ENCODE measurements at places on chromosomes 5 and 9.
A peak's percentile ranks its signal among the peaks of the same experiment; 100 is the strongest.

DNA sequence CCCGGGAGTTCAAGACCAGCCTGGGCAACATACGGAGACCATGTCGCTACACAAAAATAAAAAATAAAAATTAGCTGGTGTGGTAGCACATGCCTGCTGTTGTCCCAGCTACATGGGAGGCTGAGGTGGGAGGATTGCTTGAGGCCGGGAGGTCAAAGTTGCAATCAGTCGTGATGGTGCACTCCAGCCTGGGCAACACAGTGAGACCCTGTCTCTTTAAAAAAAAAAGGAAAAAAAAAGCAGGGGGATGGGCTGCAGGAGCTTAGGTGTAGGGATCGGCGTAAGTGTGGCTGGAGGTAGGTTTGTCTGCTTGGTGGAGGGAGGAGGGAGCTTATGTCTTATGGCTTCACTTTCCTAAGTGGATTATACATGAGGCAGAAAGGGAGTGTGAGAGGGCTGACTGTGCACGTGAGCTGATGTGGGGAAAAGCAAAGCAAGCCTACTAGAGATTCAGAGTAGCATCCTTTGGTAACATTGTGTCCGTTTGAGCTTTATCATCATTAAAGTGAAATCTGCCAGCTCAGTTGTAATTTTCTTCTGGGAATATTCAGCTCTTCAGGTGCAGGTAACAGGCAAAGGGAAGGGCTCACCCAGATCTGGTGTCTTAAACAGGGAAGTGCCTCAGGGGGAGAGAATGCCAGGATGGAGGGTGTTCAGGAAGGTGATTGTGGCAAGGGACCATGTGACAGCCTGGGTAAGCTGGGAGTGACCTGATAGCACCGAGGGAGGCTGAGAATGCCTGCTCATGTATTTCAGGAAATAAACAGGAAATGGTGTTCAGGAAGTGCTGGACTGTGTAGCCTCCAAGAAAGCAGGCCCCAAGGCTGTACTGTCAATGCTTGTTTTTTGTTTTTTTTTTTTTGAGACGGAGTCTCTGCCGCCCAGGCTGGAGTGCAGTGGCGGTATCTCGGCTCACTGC lies 17.6 kb upstream of the SETX start:
- DNase-seq, result peak; percentile 14

- no peak for DNase-seq
These were observed 810.3 kb upstream of the ACO1 start for GRCh38 chr9:31574006-31574765.

DNA sequence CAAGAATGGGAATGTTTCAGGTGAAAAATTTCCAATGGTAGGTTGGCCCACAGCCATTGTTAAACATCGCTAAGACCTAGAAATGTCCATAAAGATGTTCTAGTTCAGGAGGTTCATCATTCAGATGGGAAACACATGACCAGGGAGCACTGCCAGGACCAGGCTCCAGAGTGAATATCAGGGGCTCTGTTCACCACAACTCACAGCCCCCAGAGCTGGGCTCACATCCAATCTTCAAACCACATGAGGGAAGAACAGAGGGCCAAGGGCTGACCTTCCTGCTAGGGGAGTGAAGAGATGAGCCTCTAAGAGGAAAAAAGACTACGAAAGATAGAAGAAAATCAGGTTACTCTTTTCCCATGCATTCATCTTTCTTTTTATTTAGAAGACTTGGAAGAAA lies 205.8 kb downstream of the SEMA5A start:
- DNase-seq, result no peak

GRCh38 chr9:12961276-12961809 lies 186.5 kb downstream of the LURAP1L start:
- no peak for DNase-seq

DNA sequence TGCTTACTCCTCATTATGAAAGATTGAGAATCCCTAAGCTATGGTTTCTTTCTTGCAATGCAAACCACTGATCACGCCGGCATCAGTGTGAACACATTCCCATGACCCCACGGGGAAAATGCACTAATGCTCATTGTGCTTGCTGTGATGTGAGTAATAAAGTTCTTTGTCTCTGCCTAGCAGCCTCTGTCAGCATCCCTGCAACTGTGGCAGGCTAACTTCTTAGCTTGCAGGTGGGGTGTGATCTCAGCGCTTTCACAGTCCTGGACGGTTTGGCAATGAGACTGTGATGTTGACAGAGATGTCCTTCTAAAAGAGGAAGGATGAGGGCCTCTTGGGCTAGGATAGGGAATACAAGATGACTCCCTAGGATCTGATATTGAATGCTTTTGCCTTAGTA lies 1218.7 kb downstream of the EFNA5 start:
- DNase-seq, result no peak

- DNase-seq, result no peak
These were observed 111.4 kb downstream of the CCDC192 start for GRCh38 chr5:127814588-127814973.

- peak; percentile 23 for DNase-seq
These were observed at the start of gene SARDH for GRCh38 chr9:133737774-133738639. TSS of gene SARDH (minus strand) at chr9:133738352. CDS start at chr9:133734173, 4,179 bp downstream.

DNA sequence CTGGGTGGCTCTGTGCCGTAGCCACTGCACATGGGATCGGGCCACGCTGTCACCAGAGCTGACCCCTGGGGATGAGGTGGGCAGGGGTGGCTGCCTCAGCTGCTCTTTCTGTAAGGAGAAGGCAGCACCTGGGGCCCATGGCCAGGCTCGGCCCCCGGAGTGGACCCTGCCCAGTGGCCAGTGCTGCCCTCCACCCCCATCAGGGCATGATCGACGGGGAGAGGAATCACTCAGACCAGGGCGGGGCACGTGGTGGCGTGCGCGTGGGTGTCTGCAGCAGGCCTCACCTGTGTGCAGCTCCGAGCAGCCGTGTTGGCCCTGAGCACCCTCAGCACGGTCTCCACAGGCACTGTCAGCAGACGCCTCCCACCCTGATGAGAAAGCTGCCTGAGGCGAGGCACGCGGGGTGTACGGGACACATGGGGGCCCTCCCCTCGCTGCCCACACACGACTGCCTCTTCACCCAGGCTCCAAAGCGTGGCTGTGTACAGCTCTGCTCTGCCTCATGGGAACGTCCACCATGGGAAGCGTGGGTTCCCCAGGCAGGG lies 8.6 kb upstream of the CARD9 start:
- no peak for DNase-seq

DNA sequence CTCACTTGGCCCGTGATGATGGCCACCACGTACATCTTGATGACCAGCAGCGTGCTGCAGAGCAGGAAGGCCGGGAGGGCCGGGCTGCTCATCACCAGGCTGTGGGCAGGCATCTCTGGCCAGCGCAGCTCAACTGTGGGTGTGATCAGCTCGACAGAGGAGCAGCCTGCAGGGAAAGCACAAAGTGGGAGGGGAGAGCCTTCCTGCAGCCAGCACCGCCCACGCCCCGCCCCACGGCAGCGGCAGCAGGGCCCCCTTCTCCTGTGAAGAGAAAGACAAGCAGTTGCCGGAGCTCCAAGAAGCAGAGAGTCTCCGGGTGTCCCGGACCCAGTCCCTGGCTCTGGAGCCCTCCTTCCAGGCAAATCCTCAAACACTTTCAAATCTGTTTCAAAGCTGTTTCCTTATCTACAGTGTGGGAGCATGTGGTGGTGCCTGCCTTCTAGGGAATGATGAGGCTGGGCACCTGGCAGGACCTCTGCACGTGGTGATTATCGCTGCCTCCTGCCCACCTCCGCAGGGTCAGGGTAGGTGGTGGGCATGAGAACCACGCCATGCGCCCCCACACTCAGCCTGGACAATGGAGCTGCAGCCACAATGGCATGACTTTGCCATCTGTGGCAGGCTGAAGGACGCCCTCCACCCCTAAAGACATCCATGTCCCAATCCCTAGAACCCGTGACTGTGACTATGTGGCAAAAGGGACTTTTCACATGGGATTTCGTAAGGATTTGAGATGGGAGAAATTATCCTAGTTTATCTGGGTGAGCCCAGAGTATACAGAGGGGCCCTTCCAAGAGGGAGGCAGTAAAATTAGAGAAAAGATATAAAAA lies at the start of gene PTGES:
PTGES (minus strand) TSS at position 143 of the 830 bp plus-strand sequence; CDS start at position 113, 30 bp downstream.
- DNase-seq, result peak; percentile 44

GRCh38 chr5:80254767-80255430 lies 949 bp downstream of the SERINC5 start:
- DNase-seq, result peak; percentile 66

DNA sequence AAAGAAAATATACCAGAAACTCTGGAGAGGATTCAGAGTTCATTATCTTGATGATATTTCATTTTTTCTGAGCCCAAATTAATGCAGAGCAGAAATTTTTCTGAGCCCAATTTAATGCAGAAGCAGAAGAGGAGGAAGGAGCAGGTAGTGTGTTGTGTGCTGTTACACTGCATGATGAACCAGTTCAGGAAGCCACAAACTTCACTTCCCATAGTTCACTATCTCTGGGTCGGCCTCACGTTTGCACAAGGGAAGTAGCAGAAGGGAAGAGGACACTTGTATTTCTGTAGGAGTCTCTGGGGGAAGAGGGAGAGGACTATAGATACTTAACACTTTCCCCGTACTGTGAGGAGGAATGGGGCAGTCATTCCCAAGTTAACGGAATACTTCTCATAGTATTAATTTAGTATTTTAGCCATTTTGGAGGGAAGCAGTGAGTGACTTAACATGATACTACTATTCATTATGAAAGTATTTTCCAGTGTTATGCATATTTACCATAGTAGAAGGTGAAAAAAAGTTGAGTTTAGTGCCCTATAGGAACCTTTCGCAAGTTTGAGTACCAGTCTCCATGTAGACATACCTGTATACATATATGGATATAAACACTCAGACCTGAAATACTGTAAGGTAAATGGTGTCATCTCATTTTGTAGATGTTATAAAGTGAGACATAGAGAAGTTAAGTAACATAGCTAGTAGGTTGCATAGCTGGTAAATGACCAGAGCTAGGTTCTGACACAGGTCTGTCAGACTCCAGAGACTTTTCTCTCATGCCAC lies 30.0 kb downstream of the XPA start:
- peak; percentile 20 for DNase-seq

DNA sequence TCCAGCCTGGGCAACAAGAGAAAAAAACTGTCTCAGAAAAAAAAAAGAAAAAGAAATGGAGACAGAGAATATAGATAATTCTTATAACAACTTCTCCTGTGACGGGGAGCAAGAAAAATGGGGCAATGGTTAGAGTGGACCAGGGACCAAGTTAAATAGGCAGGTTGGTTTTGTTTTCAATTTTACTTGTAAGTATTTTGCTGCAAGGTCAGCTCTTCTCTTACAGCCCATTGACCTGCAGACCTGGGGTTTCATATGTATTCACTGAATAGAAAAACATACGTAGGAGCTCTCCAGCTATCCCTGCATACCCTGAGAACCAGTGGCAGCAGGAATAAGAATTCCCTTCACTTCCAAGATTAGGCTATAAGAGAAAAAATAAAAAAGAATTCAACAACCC lies 29.2 kb upstream of the IL13 start:
- DNase-seq, result no peak

DNA sequence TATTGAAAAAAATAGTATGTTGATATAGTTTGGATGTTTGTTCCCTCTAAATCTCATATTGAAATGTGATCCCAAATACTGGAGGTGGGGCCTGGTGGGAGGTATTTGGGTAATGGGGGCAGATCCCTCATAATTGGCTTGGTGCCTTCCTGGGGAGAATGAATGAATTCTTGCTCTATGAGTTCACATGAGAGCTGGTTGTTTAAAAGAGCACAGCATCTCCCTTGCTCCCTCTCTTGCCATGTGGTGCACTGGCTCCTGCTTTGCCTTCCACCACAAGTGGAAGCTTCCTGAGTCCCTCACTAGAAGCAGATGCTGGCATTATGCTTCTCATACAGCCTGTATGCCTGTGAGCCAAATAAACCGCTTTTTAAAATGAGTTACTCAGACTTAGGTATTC lies 154.8 kb downstream of the ADAMTS6 start:
- no peak for DNase-seq

DNA sequence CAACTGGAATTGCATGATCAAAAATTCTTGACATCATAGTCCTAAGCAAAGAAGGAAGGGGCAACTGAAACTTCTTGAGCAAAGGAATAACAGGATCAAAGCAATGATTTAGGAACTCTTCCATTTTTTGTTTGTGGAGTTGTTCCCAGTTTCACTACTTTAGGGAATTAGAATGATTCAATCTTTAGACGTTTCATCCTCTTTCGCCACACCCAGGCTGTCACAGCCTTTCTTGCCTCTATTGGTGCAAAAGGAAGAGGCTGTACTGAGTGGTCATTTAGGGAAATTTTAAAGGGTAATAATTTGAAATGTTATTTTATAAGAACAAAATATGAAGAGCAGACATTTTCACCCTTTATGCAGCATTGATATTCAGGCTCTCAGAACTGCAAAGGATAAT lies 1026.0 kb upstream of the ARRDC3 start:
- DNase-seq, result no peak

DNA sequence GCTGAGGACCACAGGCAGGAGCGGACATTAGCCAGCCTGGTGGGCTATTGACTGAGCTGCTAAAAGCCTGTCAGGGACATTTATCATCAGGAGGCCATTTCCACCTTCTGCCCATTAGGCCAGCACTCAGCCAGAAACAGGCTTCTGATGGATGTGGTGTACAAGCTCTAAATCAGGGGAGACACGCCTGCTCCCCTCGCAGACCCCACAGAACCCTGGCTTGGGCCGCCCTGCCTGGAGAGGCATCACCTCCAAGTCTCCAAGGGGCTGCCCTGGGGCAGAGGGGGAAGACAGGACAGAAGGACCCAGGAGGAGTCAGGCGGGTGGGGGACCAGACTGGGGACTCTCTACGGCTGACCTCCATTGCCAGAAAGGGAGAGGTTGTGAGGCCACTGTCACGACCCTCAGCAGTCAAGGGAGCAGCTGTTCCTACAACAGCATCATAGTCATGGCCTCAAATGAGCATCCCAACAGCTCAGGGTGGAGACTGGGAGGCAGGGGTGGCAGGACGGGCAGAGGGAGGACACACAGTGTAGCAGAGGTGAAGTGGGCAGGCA lies 24.0 kb upstream of the TRIM14 start:
- no peak for DNase-seq

GRCh38 chr5:39995990-39996389 lies 571.2 kb upstream of the DAB2 start:
- DNase-seq, result no peak

GRCh38 chr9:95974389-95974788 lies 98.9 kb downstream of the ERCC6L2 start:
- DNase-seq, result peak; percentile 21

DNA sequence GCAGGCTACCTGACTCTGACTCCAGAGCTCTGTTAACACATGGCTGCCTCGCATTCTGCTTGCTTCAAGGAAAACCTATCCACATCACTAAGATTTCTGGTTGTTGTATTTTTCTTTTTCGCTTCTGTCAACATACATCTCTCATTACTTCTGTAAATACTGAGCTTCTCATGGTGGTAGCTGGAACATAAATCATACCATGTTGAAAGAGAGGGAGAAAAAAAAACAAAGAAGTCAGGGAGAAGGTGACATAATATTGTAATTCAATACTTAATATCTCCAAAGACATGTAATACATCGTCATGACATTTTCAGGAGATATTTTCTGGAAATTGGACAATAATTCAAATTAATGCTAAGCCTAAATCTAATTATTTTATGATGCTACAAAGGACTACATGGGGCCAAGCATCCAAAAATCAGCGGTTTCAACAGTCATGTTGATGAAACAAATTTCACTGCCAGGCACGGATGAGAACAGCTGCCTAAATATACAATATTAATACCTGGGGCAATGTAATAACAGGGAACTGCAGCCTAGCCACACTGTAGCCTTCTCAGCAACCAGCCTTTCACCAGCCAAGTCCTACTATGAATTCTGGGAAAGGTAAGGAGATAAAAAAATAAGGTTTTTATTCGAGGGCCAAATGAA lies 332.0 kb downstream of the TRIM32 start:
- DNase-seq, result no peak

Data from activated CD4-positive, alpha-beta T cell treated with anti-CD3 and anti-CD28 coated beads, Interleukin-10, Interleukin-2, amounts not matched to agents 100 ng/mL and 50 ng/mL, durations not matched to agents 16 hours and 8 hours (primary cell).